Placental epithelial cell (primary cell): ENCODE measurements at places on chromosomes 16 and 17. TPM values are rescaled to one million over a fixed set of nuclear protein-coding genes. Genes with fewer than 3 reads are reported as not detected.

The KCNAB3 gene
- 1.2 and 1.6 TPM in 2 replicates for total RNA-seq

The CSF3 gene
- not detected in 2 replicates for total RNA-seq

The NPIPA5 gene
- total RNA-seq, result under 0.01 and 0.54 TPM in 2 replicates

The CSH1 gene
- not detected in 2 replicates for total RNA-seq

The PPP1R1B gene
- 0.11 and 3.5 TPM in 2 replicates for total RNA-seq

The C16orf96 gene
- total RNA-seq, result 0.39 TPM in 1 of 2 replicates, not detected in the other
